Esophagus squamous epithelium (tissue), 5 donors: ENCODE measurements at places on chromosomes 7 and 10.

DNA sequence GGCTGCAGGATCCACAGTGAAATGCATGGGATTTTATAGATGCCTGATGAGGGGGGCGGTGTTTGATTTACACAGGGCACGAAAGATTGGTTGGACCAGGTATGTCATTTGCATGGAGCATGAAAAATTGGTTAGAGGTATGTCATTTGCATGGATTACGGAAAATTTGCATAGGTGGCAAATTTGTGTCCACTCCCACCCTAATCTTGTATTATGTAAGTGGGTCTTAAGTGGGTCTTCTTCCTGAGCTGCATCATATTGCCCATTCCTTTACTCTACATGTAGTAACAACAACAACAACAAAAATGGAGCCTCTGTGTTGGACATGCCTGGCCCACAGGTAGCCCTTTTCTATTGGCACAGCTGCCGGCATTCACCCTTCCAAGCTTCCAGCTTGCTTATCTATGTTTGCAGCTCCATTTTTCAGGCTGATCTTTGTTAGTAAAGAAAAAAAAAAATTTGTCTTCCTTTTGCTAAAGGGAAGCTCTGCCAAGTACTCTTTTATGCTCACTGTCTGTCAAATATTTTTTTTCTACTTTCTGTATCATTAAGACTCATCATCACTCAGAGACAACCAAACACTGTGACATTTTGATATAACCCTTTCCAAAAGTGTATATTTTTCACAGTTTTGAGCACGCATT is 10.3 kb upstream of the ZNF273 start:
- no peak for DNase-seq

DNA sequence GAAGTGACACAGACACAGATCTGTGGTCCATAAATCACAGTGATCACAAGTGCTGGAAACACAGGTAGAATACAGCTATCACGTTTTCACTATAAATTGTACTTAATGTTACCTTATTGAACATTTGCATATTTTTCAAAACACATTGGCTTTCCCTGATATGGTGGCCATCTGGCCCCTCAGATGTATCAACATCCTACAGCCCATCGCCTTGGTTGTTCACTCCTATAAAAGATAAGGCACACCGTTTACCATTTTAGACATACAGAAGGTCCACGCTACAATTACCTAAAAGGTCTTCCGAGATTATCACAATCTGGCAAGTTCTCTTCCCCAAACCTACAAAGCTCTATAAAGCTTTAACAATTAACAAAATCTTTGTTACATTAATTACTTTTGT is 91.4 kb downstream of the SRPK2 start:
- no peak for DNase-seq

GRCh38 chr10:123272171-123272570 is 118.0 kb downstream of the BUB3 start:
- DNase-seq, result no peak

DNA sequence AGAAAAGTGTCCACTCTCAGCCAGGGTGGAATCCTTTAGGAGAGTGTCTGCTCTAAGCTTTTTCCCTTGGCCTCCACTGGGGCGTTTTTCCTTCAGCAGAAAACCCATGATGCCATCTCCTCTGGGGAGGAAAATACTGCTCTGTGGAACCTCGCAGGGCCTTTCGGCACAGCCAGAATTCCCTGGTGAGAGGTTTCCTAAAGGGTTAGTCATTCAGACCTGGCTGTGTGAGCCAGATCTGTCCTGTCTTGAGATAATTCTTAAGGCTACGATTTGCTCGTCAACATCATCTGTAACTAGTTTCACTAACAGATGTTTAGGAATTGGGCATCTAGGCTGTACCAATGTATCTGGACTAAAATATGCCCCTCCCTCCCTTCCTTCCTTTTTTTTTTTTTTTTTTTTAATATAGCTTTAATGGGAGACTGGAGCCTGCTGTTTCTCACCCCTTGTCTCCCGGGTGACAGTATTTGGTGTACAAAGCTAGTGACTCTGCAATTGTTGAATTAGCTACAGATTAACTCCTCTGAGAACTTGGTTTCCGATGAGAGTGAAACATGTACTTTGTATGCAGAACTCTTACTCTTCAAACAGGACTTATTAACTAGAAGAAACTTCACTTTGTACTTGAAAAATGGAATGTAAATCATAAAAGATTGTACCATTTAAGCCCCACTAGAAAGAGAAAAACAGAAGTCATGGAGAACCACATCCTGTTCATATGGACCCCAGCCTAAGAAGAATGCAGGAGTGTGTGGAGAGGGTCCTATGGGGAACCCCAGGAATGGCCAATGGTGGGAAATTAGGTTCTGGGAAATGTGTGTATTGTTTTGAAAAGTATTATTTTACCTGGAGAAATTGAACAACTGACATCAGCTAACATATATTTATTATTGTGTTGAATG is 230.9 kb downstream of the CAMK1D start:
- DNase-seq, result no peak

DNA sequence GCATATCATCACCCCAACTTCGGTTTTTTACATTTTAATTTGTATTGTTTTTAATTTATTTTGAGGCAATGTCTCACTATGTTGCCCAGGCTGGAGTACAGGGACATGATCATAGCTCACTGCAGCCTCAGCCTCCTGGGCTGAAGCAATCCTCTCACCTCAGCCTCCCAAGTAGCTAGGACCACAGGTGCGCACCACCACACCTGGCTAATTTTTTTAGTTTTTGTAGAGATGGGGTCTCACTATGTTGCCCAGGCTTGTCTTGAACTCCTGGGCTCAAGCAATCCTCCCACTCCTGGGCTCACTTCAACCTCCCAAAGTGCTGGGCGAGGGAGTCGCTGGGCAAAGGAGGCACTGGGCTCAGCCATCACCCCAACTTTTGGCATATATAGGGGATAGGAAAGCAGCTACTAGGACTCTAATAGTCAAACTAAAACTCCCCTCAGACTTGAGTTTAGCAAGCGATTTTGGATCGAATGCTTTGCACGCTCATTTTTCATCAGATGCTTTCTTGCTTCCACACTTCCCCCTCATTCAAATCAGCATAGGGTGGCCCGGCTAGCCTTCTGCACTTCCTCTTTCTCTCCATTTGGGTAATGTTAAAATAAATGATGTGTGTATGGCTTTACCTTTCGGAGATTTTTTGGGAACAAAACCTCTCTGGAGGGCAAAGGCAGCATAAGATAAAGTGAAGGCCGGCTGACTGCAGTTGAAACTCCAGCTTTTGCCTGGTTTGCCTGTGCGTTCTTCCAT is 20.8 kb upstream of the NMT2 start:
- DNase-seq, result no peak

DNA sequence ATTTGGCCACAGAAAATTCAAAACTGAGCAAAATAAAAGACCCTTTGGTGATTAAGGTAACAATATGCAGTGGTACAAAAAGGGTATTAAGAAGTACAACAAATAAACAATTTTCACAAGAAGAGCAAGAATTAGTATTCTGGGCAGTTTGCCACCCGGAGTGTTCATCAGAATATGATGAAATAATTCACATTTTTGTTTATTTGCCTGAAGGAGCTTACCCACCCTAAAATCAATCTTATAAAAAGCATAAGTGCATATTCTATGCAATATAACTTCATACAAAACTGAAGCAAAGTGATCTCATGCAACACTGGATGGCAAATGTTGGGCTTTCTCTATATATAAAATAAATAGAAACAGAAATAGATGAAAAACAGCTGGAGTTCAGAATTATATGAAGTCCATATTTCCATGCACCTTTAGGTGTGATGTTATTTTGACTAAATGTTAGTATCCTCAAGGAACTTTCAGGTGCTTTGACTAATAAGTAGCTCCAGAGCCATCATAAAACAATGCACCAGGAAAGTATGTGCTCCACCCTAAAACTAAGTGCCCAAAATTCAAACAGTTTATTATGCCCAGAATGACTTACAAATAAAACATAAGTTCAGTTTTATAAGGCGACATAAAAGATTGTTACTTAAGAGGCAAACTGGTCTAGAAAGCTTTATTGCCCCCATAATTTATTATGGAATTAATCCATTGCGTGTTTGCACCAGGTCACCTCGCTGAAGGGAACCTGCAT is 474.3 kb downstream of the SEMA3D start:
- DNase-seq, result no peak

- no peak for DNase-seq
These were observed 10.0 kb downstream of the ERLIN1 start for GRCh38 chr10:100175875-100176274.

- DNase-seq, result no peak
These were observed 37.0 kb upstream of the LCOR start for GRCh38 chr10:96794836-96795733.

GRCh38 chr7:95376632-95377400 is 19.4 kb downstream of the PON3 start:
- DNase-seq, result no peak

GRCh38 chr10:124632064-124632531 is 112.1 kb downstream of the FAM53B start:
- no peak for DNase-seq

GRCh38 chr10:128763588-128763987 is 637.4 kb upstream of the MKI67 start:
- DNase-seq, result no peak

- DNase-seq, result no peak
These were observed 3.0 kb downstream of the VOPP1 start for GRCh38 chr7:55569269-55569663.

- no peak for DNase-seq
These were observed 10.0 kb downstream of the SHH start for GRCh38 chr7:155802291-155802690.

DNA sequence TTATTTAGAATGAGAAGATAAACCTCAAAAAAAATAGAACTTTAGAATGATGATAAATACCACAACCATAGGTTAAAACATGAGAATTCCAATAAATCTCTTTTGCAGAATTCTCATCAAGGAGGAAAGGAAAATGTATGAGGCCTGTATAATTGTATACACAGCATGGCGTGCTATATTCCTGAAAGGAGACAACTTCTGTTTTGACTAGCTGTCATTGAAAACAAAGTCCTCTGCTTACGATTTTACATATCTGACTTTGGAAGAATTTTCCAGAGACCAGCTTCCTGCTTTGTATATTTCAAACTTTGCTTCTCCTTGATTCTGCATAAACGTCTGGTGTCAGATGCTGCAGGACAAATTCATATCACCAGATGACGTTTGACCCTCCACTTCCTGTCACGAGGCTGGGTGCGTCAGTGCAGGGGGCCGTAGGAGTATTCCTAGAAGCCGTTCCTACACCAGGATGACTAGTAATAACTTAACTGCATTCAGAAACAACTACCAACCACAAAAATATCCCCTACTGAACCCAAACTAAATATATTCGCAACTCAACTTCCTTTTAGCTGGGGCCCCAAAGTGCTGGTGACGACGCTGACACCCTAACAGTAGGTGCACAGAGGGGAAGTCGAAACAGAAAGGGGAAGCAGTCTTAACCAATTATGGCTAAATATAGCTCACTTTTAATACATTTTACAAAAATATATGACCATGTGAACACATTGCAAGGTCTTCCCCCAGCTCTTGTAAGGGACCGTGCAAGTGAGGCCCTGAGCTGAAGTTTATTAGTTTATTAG is 178.6 kb upstream of the INHBA start:
- no peak for DNase-seq
